Ecto neural progenitor cell (in vitro differentiated cells): ENCODE measurements at places on chromosomes 4 and X.

- no peak for DNase-seq
These were observed 141.8 kb upstream of the ARSJ start for GRCh38 chr4:114121221-114121620.

GRCh38 chr4:118905566-118905965, 16.9 kb downstream of the SYNPO2 start:
- no peak for DNase-seq

- peak; percentile 63 for DNase-seq
These were observed 266.8 kb downstream of the C4orf33 start for GRCh38 chr4:129362691-129363274.

GRCh38 chr4:122876456-122876855, 45.9 kb downstream of the NUDT6 start:
- no peak for DNase-seq

DNA sequence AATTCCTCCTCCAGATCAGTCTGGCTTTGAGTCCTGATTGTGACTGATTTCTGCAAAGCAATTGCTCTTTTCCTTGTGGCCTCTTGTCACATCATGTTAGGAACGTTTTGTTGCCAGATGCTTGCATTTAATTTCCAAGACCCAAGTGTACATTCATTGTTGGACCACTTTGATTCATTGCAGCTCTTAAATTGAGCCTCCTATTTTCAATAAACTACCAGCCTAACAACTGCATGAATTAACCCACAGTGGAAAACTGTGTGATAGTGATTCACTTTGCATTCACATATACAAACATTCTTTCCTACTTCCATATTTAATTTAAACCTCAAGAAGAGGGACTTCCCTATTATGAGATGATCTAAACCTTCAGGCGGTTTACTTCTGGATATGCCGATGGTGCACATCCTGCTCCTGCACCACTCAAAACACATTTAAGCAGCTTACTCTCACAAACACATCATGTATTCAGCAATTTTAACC, 118.4 kb downstream of the AFF1 start:
- DNase-seq: no peak

DNA sequence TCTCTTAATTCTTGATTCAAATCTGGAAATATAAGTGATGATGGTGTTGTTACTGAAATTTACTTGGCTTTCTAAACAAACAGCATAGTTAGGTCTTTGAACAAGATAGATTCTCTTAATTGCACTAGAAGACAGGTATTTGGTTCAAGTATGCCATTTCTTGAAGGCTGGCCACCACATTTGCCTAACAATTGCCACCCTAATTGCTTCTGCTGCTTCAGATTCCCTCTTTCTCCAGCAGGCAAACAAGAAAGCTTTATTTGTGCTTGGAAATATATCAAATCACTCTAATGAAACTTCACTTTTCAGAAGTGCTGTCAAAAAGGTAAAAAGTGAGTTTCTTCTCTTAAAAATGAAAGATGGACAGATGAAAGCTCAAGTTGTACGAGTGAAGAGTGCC, 418.6 kb downstream of the INPP4B start:
- no peak for DNase-seq

DNA sequence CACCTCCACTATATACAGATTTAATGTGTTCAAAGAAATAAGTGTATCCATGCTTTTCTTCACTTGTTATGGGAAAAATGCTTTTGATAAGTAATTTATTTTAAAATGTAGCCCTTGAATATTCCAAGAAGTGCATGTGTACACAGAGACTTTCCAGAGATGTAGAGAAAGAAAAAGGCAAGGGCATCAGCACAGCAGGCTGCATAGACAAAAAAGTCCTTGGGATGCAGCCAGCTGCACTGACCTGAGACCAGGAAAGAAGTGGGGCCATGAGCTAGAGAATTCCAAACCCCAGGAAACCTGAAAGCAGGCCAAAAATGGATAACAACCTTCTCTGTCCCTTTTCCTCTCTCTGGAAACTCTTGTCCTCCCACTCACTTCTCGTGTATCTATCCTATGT, 51.6 kb upstream of the PRDM8 start:
- DNase-seq: no peak

DNA sequence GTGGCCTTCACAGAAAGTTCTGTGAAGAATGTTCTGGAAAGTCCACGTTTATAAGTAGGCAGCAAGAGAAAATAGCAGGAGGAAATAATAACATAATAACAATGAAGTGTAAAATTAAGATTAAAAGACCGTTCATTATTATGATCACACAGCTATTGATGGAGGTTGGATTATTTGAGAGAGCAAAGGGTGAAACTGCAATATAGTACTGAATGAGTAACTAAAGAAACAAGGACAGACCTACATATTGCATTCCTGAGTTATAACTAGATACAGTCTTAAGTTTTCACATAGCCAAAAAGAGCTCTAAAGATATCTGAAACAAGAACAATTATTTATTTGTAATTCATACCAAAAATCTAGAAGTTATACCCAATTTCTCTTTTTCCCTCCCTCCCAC, 122.9 kb upstream of the TMEM164 start:
- DNase-seq: no peak

- DNase-seq: no peak
These were observed 157.6 kb downstream of the ARX start for GRCh38 chrX:24858004-24858746.

DNA sequence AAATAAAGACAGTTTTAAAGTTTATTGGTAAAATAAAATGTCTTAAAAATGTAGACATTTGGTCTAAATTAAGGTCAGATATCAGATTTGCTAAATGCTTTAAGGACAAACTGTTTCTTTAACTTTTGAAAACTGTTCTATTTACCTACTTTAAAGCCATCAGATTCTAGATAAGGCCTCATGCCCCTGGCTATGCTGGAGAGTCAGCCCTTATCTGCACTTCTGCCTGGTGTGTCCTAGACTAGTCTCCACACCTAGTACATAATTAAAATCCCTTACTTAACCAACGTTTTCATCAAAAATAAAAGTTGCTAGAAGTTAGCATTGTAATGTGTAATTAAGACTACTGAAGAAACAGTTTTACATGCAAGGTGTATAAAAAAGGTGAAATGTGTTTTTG, 25.6 kb downstream of the HSD17B11 start:
- no peak for DNase-seq

DNA sequence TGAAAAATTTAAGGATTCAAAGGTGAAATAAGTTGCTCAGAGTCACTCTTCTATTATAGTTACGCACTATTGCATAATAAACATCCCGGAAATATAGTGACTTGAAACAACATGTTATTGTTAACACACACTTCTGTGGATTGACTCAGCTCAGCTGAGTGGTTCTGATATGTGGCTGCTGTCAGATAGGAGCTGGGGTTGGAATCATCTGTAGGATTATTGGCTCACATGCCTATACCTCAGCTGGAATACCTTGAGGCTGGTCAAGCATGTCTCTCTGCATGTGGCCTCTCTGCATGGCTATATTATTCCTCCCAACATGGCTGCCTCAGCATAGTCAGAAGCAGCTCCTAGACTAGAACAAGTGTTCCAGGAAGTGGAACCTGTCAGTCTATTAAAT, 486.7 kb upstream of the MAGEB2 start:
- DNase-seq: no peak

DNA sequence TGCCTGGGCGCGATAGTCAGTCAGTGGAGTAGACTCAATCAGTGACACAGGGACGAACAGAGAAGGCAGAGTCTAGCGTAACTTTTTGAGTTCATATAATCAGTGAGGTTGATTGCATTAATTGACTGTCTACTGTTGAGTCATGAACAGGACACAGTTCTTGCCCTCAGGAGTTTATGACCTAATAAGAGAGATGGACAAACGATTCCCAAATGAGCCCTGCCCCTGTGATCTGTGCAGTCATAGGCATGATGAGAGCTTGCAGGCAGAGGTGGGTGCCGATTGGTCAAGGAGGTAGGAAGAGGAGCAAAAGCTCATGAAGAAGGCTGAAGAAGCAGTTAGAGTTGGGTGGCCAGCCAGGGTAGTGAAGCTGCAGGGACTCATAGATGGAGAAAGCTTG, 57.1 kb downstream of the ADD1 start:
- no peak for DNase-seq
